ENCODE measurements at places on chromosomes 2 and 18.

DNA sequence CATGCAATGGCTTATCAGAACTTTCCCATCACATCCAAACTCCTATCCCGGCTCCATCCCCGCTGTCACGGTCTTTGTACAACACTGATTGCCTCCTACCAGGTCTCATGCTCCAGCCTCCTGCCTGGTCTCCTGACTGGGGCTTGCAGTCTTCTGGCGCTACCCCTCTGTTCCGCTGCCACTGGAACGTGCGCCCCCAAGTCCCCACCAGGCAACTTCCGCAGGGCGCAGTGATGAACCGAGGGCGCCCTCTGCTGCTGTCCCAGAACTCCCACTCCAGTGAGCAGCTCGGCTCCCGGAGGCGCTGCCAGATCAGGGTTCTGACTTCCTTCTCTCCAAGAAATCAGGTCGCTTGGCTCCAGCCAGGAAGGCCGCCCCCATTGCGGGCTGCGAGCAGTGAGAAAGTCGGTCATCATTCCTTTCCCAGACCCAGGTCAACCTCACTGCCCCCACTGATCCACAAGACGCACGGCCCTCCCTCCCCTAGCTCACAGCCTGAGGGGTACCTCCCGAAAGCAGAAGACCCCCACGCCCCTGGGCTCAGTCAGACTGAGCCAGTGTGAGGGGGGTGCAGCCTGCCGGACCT is 43.9 kb upstream of the RAB11FIP5 start:
- no peak for DNase-seq

DNA sequence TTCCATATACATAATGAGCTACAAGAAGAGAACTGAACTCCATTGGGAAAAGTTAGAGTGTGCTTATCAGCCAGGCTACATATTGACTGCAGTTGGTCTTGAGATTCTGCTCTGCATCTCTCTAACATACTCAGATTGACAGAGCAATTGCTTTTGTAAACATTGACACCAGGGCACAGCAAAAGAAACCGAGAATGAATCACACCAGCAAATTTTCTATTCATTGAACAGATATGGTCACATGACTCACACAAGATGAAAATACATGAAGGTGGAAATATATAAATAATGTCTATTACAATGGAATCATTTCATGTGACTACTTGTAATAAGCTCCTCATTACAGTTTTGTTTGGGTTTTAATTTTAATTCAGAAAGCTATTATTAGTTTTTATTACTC is 691.9 kb upstream of the TMEFF2 start:
- no peak for DNase-seq

DNA sequence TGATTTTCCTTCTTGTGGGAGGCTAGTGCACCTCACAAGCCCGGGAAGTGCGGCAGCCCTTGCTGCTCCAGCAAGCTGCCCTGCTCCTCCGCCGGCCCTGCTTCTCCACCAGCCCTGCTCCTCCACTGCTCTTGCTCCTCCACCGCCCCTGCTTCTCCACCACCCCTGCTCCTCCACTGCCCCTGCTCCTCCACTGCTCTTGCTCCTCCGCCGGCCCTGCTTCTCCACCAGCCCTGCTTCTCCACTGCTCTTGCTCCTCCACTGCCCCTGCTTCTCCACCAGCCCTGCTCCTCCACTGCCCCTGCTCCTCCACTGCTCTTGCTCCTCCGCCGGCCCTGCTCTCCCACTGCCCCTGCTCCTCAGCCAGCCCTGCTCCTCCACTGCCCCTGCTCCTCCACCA is 95.6 kb downstream of the NDUFA10 start:
- DNase-seq, result no peak

GRCh38 chr2:12469141-12469561 is 247.6 kb upstream of the TRIB2 start:
- DNase-seq, result no peak

GRCh38 chr18:56162311-56163265 is 475.8 kb downstream of the TXNL1 start:
- DNase-seq, result no peak

- DNase-seq, result no peak
Measured at GRCh38 chr2:237268004-237268708, 145.8 kb downstream of the COL6A3 start.

- DNase-seq, result no peak
Measured at GRCh38 chr2:225017713-225018112, 24.6 kb downstream of the DOCK10 start.

DNA sequence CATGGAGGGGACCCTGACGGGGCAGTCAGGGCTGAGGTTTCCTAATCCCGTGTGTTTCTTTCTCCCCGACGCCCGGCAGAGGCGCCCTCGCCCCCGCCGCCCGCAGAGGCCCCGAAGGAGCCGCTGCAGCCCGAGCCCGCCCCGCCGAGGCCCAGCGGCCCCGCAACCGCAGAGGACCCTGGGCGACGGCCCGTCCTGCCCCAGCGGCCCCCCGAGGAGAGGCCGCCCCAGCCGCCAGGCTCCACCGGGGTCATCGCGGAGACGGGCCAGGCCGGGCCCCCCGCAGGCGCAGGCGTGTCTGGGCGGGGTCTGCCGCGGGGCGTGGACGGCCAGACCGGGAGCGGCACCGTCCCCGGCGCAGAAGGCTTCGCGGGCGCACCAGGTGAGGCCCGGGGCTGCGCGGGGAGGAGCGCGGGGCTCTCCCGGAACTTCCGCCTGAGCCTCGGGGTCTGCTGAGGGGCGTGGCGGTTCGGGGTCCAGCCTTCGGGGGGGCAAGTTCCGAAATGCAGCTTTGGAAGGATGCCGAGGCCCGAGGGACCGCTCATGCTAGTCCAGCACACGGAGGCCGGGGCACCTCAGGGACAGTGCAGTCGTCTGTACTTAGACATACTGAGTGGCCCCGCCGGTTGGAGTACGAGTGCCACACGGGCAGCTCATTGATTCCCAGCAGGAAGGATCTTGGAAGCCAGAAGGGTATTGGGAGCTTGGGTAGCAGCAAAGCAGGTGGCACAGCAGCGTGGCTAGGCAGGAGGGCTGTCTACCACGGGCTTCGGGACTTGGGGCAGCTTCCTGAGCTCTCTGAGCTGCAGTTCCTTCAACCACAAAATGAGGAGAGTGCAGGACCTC is 60.1 kb downstream of the EMILIN2 start:
- peak; percentile 52 for DNase-seq
